ENCODE measurements at places on chromosomes 11 and 22.

GRCh38 chr11:128859563-128860441 lies 7.3 kb downstream of the KCNJ1 start:
- DNase-seq, result peak; percentile 56

DNA sequence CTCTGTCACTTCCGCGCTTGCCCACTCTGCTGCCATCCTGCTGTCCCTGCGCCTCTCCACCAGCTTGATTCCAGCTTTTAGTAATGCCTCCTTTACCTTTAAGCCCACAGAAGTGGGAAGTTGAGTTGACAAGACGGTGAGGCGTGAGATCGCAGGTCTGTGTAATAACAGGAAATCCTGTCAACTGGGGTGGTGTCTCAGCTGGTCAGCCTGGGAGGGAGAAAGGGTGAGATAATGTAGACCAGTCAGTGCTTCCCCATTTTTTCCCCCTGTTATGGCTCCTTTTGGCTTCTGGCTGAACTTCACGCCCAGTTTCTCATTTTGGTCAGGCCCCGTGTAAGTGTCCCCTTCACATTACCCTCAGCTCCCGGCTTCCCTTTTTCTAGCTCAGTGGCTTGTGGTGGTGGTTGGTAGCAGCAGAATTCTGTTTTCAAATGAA lies 98.9 kb downstream of the TRAF6 start:
- DNase-seq, result no peak

DNA sequence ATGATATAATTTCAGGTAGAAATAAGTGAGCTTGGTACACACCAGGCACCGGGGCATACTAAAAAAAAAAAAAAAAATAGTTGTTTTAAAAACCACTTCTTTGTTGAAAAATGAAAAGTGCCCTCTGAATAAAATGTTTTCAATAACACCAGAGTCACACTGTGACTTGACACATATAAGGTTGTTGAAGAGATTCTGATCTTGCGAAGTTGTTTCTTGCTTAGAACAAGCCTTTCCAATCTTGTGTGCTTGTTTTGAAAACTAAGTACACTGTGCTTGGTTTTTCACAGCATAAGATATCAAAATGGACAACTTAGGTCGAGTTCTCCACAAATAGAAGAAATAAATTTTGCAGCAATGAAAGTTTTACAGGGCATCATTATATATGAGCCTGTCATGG lies 17.0 kb downstream of the PDGFD start:
- DNase-seq, result no peak

DNA sequence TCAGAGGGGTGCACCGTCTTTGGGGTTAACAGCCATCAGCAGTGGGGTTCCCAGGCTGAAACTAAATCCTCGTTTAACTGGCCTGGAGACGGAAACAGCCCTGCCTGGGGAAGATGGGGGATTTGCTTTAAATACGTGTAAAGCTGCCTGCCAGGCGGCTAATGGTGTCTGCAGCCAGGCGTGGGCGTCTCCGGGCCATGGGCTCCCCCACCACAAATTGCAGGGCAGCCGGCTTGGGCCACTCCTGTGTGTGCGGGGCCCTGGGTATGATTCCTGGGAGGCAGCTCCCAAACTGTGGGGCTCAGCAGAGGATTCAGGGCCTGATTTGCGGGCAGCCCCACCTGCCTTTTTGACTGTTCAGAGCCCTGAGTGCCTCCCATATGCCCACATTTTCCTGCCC lies 110.5 kb downstream of the KCNQ1 start:
- DNase-seq, result no peak

- DNase-seq, result no peak
These were observed 72.5 kb downstream of the KCNC1 start for GRCh38 chr11:17807034-17807433.

DNA sequence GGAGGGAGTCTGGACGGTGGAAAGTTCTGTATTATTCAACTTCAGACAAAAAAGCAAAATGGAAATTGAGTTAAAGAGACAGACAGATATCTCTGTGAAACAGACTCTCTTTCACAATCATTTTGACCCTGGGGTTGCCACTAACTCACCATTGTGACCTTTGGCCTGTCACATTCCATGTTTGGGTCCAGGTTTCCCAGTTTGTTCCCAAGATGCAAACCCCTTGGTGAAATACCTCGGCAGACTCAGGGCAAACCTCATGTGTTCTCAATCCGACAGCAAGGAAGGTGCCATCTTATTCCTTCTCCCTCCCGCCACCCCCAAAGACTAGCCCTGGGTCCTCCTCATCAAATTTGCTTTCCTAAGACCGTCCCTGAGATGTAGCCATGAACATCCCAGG lies 41.8 kb downstream of the GALNT18 start:
- no peak for DNase-seq

- DNase-seq, result peak; percentile 15
These were observed 25.9 kb upstream of the HTATIP2 start for GRCh38 chr11:20337526-20338154.

DNA sequence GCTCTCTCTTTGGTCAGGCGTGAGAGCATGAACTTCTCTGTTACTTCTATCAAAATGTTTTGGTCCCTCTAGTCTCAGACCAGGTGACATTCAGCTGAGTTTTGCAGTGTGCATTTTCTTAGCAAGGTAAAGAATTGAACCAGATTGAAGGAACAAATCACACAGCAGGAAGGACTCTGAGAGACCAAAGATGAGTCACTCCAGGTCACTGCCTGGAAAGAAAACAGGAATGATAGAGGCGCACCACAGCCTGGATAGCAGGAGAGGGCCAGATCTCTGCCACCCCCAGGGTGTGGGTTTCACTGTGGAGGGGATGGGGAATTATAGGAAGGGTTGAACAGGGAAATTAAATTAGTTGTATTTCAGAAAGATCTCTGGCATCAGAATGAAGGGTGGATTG lies 788.3 kb downstream of the NTM start:
- DNase-seq, result no peak

GRCh38 chr11:29300420-29300819 lies 716.4 kb downstream of the KCNA4 start:
- no peak for DNase-seq

DNA sequence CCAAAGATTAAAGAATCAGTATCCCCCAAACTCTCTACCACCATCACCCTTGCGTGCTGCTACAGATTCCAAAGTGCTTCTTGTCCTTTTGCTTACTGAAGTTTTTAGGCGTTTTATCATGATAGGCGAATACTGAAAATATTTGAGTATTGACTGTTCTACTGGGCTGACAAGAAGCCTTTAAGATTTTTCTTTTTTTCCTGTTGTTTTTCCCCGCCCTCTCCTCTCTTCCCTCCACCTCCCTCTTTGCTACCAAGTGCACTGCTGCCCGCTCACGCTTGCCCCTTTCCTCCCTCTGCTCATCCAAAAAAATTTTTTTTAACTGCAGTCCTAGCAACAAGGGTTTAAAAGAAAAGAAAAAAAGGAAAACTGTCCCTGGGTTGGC lies 679 bp downstream of the SPCS2 start:
- DNase-seq, result no peak

DNA sequence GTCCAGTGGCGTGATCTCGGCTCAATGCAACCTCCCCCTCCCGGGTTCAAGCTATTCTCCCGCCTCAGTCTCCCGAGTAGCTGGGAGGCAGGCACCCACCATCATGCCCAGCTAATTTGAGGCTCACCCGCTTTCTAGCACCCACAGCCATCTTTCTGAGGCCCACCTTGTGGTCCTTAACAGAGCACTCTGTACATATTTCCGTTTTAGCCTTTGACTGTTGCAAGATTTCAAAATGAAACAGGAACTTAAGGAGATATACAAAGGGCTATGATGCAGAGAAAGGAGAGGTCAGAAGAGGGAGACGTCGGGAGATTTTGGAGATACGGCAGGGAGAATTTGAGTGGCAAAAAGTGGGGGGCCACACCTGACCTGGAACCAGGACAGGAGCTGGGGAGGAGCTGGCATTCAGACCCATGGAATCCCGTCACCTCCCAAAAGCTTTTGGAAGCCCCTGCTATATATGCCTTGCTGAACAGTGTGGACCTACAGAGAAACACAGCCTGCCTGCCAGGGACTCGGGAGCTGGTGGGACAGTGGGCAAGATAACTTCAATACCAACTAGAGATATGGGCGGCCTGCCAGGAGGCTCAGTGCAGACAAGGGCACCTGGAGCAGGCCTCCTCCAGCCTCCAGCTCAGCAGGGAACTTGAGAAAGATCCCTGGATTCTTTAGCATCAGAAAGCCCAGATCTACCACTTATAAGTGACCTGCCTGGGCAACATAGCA lies 8.0 kb upstream of the CLCF1 start:
- no peak for DNase-seq

GRCh38 chr11:107705027-107705426 lies 6.8 kb downstream of the SLN start:
- no peak for DNase-seq

DNA sequence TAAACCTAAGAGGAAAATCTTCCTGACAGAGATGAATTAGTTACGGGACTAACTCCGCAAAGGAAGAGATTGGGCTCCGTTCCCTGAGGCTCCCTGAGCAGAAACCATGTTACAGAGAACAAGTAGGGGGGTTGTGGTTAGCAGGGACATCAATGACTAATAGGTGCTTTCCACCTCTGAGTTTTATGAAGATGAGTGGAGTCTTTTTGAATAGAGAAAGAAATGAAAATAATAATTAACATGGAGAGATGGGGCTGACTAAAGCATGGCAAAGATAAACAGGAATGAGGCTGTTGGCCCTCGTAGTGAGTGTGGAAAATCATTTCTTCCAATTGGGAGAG lies 47.5 kb upstream of the PICALM start:
- DNase-seq, result no peak

DNA sequence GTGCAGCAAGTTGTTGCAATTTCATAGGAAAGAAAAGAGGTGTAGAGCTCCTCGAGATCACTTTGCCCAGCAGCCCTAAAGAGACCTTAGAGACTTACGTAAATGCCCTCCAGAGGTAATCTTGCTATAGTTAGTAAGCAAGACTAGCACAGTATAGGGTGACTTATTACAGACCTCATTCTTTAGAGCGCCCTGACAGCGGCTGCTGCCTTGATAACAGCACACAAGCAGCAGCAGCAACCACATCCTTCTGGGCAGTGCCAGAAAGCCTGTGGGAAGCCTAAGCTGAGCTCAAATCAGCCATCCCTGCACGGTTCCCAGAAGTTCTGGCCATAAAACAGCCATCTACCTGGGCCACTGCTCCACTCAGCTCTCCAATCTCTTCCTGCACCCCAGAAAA lies 22.6 kb upstream of the OR56B1 start:
- DNase-seq, result no peak

DNA sequence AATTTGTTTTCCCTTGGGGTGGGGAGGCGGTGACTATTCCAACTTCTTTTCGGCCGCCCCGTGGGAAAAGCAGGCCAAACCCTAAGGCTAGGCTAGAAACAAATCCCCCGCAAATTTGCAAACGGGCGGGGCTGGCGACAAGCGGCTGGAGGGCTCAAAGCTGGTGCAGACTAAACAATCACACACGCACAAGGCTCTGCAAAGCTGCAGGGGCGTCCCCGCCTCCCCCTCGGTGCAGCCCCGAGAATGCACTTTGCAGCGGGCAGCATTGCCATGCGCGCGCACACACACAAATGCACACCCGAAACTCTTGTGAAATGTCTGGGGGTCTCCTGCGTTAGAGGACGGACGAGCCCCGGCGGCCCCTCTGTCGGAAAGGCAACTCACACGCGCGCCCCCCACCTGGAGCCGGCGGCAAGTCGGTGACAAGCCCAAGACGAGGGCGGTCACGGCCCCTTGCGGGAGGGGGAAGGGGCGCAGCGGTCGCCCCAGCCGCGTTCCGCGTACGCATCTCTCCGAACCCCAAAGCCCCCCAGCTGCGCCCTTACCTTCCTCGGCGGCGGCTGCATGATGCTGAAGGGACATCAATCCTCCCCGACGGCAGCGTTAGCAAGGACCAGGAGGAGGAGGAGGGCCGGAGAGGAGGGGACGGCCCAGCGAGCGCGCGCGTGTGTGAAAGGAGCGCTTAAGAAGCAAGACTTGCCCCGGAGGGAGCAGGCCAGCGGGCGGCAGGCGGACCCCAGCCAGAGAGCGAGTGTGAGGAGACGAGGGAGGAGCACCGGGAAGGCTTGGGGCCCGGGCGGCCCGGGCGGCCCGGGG lies 600 bp downstream of the FCHSD2 start:
- no peak for DNase-seq

- DNase-seq, result no peak
These were observed 272.9 kb downstream of the BRD1 start for GRCh38 chr22:49554741-49555140.

GRCh38 chr11:36441610-36442208 lies 68.4 kb downstream of the TRAF6 start:
- DNase-seq, result no peak

DNA sequence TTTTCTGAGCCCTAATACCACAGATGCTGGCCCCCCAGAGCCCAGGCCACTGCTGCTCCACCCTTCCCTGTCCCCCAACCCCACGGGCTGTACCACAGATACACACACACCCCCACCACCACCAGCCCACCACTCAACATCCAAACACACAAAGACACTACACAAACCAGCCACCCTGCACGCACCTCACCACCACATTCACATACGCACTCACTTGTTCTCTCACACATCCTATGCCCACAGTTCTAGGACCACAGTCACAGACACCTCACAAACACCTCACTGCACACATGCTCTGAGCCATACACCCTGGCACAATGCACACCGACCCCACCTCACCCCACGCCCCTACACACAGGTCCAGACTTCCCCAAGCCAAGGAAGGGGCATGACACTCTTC lies 22.5 kb upstream of the OAF start:
- no peak for DNase-seq

- no peak for DNase-seq
These were observed 766 bp downstream of the APOL2 start for GRCh38 chr22:36238373-36239149.

GRCh38 chr11:46677991-46678740 lies 22.3 kb downstream of the ARHGAP1 start:
- no peak for DNase-seq

DNA sequence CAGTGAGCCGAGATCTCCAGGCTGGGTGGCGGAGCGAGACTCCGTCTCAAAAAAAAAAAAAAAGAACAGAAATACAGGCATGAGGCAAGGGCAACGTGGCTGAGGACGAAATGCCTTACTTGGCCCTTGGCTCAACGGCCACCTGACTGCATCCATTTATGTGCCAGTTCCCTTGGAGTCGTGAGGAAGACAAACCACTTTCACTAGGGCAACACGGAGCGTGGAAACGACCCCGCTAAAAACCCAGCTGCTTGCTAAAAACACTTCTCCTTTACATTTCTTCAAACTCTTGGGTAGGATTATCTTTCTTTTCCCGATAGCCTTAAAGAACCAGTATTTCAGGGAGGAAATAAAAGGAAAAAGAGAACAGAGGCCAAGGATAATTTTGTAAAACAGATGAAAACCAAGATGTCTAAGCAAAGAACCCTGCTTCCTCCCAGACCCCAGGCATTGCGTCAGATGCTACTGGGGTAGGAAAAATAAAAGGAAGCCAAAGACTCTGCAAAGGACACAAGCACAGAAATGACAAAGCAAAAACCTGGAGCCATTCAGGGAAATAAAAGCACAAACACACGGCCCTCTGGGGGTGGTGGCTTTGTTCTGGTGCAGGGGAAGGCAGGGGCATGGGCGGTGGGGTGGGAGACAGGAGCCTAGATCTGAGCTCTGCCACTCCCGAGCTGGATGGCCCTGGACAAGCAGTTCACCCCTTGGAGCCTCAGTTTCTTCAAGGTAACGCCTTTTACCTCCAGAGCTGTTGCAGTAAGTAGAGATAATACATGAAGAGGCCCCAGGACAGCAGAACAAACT lies 37.0 kb downstream of the PC start:
- DNase-seq, result no peak

- peak; percentile 18 for DNase-seq
These were observed 2.8 kb upstream of the OR51M1 start for GRCh38 chr11:5380740-5381342.

- no peak for DNase-seq
These were observed 389.6 kb upstream of the SYN3 start for GRCh38 chr22:33447733-33448132.
